Thymus (tissue), 14 donors: ENCODE measurements at places on chromosomes 7 and 10.

GRCh38 chr7:14487701-14488395 lies 414.7 kb downstream of the DGKB start:
- DNase-seq, result no peak

DNA sequence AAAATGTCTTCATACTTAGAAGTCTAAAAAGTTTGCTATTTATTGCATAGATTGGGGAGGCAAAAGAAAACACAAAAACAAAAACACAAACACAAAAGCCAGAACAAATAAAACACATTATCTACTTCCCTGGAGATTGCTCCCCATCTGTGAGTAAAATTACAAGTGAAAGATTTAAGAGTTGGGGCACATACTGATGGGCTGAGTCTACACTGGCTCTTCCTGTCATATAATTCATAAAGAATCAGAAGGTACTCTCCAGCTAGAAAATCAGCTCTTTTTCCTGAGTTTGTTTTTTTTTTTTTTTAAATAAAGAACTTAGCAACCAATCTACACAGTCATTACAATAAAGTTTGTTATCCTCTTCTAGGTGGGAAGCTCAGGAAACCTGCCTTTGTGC lies 192.4 kb upstream of the LRRN3 start:
- no peak for DNase-seq

- no peak for DNase-seq
Observed at GRCh38 chr10:921471-922414, 9.8 kb downstream of the LARP4B start.

- no peak for DNase-seq
Observed at GRCh38 chr7:3859431-3859830, 558.4 kb downstream of the SDK1 start.

GRCh38 chr7:157507987-157508386 lies 171.2 kb downstream of the DNAJB6 start:
- DNase-seq, result no peak

GRCh38 chr10:115918812-115919211 lies 354.2 kb downstream of the GFRA1 start:
- DNase-seq, result no peak

DNA sequence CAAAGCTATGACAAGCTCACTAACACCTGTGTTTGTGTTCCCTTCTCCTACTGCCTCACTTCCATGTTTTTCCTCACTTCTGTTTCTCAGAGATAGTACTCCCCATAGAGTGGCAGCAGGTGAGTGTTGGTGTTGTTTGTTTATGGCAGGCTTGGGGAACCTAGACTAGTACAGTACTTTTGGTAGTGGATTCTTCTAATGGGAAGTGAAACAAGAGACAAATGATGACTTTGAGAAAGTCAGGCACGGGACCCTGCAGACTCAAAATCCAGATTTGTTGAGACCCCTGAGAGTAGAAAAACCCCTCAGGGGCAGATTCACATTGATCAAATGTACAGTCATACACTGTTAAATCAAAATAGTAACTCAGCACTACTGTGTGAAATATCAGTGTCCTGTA lies 6.4 kb upstream of the CFAP69 start:
- no peak for DNase-seq

DNA sequence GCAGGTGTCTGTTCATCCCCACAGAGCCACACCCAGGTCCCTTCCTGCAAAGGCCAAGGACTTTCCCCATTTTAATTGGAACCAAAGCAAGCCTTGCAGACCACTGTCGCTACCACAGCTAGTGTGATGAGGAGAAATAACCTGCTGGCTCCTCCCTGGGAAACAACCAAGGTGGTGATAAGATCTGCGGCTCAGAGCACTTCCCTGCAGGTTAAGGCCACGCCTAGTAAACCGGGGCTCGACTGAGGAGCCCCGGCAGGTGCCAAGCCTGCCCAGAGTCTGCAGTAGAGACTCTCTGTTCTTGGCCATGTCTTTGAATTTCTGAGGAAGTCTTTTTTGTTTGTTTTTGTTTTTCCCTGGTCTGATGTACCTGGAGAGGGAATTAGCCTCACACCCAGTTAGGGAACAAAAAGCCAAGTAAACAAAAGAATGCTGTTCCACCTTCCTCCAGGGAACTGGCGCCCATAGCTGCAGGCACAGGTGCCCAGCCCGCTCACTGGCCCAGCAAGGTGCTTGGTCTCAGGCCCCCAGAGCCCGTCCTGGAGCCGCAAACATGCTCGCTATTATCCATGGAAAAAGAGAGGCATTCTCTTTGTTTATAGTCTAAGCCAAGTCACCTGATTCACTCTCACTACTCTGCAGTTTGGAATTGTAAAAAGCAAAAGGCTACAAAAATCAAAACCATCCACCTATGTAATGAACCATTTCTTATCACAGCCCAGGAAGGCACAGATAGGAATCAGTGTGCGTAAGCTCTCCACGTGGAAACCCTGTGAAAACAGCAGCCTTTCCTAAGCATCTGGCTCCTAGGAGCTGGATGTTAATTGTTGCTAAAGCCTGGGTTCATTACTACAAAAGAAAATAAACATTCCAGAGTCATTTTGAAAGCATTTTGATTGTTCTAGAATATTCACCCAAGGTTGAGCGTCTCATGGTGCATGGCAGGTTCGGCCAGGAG lies 2.7 kb downstream of the GPR146 start:
- DNase-seq, result no peak

GRCh38 chr7:32479574-32480200 lies 10.5 kb downstream of the LSM5 start:
- no peak for DNase-seq

- no peak for DNase-seq
Observed at GRCh38 chr7:122304319-122304975, at the start of gene FEZF1. FEZF1 (minus strand) TSS chr7:122304750; CDS start chr7:122304437, 313 bp downstream.

DNA sequence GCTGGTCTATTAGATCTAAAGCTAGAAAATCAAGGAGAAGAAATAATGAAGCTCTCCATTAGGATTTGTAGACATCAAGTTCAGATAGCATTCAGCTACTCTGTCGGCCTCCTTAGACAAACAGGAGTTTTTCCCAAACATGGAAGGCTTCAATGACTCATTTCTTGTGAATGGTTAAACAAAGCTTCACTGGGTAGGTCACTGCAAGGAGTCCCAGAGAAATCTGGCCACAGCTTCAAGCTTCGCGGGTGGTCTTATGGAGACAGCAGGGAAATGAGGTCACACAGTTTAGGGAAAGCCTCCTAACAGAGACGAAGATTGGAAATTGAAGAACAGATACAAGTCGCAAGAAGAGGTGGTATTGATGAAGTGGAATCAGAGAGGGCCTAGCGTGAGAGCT lies 22.6 kb upstream of the LRRC72 start:
- DNase-seq, result no peak

DNA sequence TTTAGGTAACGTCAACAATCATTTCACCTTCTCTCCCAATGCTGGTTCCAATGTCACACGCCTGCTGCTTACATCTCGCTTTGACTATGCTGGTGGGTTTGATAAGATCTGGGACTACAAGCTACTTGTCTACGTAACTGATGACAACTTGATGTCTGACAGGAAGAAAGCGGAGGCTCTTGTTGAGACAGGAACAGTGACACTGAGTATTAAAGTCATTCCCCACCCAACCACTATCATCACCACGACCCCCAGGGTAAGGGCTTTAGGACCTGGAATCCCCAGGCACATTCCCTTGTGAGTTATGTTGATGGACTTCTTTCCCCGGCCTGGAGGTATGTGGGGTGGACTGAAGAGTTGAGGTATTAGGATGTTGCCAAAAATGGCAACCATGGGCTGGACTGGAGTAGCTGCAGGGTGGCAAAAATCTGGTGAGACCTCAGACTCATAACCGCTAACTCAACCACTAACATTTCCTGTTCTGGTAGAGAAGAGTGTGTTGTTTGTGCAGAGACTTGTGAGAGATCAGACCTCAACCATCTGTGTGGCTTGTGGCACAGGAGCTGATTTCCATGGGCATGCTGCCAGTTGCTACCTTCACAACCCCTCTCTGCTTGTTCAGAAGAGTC lies 59.2 kb downstream of the CDHR3 start:
- DNase-seq, result peak; percentile 74

DNA sequence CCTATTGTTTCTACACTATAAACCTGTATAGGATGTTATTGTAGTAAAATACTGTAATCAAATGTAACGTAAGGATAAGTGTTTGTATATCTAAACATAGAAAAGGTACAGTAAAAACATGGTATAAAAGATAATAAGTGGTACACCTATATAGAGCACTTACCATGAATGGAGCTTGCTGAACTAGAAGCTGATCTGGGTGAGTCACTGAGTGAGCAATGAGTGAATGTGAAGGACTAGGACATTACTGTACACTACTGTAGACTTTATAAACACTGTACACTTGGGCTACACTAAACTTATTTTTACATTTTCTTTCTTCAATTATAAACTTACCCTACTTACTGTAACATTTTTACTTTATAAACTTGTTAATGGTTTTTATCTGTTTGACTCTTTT lies 732.9 kb upstream of the LRRN3 start:
- no peak for DNase-seq

- no peak for DNase-seq
Observed at GRCh38 chr7:139124084-139124914, 14.8 kb upstream of the ZC3HAV1 start.

- no peak for DNase-seq
Observed at GRCh38 chr7:157405914-157406810, 69.4 kb downstream of the DNAJB6 start.

- DNase-seq, result no peak
Observed at GRCh38 chr7:130084037-130084875, 13.9 kb downstream of the KLHDC10 start.

DNA sequence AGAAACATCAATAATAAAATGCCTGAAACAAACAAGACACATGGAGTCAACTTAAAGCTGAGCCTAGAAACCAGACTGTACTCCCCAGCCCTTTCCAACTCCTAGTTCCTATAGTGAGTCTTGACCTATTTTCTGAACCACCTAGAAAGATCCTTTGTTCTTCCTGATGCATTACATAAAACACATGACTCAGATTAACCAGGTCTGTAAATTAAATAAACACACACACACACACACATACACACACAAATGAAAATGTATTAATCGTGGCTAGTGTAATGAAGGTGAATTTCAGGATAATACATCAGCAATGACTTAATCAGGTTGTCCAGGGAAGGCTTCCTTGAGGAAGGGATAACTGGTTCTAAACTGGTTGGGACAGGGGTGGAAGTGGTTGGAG lies 104.7 kb downstream of the ST8SIA6 start:
- DNase-seq, result no peak

- no peak for DNase-seq
Observed at GRCh38 chr10:106189292-106189691, 975.2 kb downstream of the SORCS1 start.

DNA sequence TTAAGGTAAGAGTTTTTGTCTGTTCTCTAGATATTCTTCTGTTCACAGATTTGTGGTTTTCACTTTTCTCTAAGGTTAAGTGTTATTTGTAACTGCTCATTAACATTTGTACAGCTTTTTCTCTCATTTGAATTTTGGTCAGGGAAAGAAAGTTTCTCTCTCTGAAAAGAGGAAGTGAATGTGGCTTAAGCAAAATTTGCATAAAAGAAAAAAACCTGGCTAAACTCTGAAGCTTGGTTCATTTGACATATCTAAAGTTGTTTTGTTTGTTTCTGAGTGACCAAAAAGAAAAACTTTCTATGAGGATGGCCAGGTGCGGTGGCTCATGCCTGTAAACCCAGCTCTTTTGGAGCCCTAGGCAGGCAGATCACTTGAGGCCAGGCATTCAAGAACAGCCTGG lies 22.0 kb upstream of the SLC26A4 start:
- DNase-seq, result no peak

DNA sequence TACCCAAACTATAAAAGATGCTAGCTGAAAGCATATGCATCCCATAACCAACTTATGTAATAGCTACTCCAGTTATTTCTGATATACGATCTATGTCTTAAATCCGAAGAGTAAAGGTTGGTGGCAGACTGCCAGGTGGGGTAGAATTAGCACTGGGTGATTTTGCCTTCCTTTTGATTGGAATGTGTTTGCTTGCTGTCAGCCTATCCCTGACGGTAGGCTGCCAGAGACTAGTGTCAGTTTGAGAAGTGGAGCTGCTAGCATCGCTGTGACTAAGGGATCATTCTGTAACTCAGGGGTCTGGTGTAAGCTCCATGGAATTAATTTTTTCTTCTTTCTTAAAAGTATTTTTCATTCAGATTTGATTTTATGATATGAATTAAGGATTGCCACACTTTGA lies 9.5 kb upstream of the SEM1 start:
- DNase-seq, result no peak

- DNase-seq, result no peak
Observed at GRCh38 chr7:27560706-27561235, 101.9 kb downstream of the HIBADH start.

DNA sequence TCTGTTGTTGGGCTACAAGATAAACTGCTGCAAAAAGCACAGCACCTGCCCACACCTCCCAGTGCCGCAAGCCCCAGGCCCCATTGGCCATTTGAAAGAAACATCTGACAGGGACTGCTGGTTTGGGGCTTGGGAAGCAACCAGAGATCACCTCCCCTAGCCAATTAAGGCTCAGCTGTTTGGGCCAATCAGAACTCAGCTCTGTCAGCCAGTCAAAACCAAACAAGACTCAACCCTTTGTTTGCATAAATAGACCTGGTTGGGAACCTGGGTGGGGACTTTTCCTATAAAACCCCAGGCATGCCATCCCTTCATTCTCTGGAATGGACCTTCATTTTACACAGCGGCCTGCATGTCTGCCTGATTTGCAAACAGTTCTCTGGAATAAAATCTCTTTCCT lies 17.2 kb upstream of the NME8 start:
- no peak for DNase-seq

DNA sequence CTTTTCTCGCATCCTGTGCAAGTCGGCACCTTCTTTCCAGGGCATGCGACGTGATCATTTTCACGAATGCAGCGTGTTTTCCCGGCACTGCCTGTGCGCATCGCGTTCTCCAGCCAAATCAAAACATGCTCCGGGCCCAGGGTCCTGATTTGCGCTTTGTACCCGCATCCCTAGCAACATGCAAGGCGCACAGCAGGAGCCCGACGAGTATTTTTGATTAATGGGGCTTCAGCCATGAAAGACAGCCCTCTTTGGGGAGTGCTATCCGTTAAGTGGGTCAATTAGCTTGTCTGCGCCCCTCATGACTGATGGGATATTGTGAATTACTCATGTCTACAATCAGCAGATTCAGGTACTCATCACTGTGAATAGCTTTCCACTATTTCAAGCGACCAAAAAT lies 243.3 kb upstream of the RNF32 start:
- no peak for DNase-seq

DNA sequence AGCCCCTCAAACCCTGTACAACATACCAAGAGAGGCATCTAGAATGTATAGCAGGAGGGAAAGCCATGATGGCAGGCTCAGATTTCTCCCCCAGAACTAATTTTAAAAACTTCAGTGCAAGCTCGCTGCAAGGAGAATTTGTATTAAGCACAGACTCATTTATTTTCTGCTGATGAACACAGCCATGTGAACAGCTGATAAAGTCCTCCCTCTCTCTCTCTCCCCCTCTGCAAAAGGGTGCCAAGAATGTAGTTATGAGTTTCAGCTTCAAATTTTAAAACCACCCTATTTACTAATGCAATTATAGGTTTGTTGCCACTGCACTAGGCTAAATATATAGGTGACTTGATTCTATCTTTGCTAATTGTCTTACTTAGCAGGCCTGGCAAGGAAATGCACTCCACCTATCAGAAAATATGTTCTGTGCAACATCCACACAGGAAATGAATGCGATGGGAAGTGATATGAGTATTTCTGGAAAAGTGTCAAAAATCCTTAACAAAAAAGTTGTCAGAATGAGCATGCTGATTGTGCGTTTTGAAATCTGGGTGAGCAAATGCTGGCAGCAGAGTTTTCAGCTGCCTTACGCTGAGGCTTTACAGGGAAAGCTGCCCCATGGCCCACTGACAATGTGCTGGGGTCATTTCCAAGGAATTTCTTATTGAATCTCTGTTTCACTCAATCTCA lies 43.4 kb upstream of the GHITM start:
- DNase-seq, result no peak

GRCh38 chr10:576130-576465 lies 113.4 kb downstream of the DIP2C start:
- no peak for DNase-seq
